ENCODE measurements at places on chromosomes 6 and 20.
A peak's percentile ranks its signal among the peaks of the same experiment; 100 is the strongest.

GRCh38 chr6:118240878-118241528, 307.1 kb upstream of the PLN start:
- DNase-seq = no peak

GRCh38 chr6:78909391-78909790, 42.0 kb downstream of the IRAK1BP1 start:
- no peak for DNase-seq

GRCh38 chr20:38818113-38819065, 12.9 kb downstream of the PPP1R16B start:
- DNase-seq = no peak

- DNase-seq = no peak
These were observed 138.4 kb upstream of the FOXA2 start for GRCh38 chr20:22722811-22723210.

- peak; percentile 57 for DNase-seq
These were observed 231.2 kb upstream of the PMEPA1 start for GRCh38 chr20:57940868-57941522.

GRCh38 chr20:48454671-48455490, 372.9 kb downstream of the PREX1 start:
- no peak for DNase-seq

DNA sequence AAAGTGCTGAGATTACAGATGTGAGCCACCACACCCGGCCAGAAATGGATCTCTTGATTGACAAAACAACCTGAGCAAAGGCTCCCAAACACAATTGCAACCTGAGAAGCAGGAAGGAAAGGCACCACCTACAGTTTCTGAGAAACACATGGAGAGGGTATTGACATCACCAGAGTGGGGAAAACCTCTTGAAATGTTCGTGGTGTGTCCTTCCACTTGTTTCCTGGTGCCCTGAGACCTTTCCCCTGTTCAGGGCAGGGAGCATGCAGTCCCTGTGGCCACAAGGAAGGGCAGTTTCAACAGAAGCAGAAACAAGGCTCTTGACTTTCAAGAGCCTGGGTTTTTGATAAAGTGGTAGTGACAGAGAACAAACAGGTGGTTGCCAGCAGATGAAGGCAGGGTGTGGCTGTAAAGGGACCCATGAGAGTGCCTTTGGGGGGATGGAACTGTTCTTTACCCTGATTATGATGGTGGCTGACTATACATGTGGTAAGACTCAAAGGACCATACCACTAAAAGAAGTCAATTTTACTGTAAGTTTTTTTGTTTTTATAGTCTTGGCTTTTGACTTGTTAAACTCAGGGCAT, 3.2 kb upstream of the BPIFA1 start:
- no peak for DNase-seq

- no peak for DNase-seq
These were observed 98.7 kb downstream of the CD24 start for GRCh38 chr6:106875782-106876321.

All from left forelimb (tissue), 1 donor.